BJ (cell line): ENCODE measurements at places on chromosomes 7 and 10.

GRCh38 chr7:64881461-64882287, 21.4 kb upstream of the ZNF273 start:
- DNase-seq, result no peak

GRCh38 chr10:80186364-80187012, 18.8 kb downstream of the ANXA11 start:
- no peak for DNase-seq

DNA sequence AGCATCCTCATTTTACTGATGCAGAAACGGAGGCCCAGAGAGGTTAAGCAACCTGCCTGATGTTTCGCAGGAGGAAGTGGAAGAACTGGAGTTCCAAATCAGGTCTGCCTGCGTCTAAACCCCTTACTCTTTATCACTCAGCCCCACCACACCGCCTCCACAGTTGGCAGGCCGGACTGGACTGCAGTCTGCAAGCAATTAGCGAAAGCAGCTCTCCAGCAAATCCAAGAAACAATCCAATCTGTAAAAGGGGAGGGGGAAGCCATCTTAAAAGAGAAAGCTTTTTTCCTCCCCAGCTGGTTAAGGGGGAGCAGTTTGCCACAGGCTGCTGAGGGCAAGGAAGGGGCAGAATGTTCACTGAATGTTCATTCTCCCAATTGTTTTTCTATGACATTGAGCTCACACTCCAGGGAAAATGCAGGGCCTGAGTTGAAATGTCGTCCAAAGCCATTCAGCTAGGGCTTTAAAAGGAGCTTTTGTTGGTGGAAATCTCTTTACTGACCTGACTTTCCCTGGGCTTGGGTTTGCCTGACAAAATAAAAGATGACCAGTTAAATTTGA, 350.1 kb downstream of the RNLS start:
- no peak for DNase-seq

GRCh38 chr10:102491136-102491535, 11.4 kb downstream of the ACTR1A start:
- DNase-seq, result no peak

- DNase-seq, result no peak
These were observed 739 bp downstream of the CASP7 start for GRCh38 chr10:113680190-113681111.

GRCh38 chr10:1179346-1180070, 123.3 kb downstream of the WDR37 start:
- no peak for DNase-seq

GRCh38 chr10:122648599-122649428, 50.8 kb downstream of the C10orf120 start:
- DNase-seq, result no peak

DNA sequence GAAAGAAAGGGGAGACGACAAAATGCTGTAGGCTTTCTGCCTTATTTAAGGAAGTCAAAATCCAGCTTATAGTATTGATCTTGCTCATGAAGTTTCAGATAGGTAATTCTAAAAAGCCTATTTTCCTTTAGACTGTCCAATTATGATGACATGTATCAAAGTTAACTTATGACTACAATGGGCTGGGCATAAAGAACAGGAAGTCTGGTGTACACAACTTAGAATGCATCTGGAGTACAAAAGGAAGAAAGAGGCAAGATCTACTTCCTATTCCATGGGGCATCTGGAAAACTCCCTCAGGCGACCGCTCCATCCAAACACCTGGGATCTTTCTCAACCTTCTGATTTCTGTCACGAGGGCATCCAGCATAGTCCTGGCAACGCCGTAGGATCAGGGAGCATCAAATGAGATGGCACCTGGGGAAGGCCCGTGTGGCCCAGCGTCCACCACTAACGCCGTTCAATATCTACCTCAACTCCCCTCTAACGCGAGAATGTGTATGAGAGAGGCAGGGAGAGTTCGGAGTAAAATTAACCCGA, 512 bp downstream of the FAM24B start:
- DNase-seq, result no peak

GRCh38 chr7:148838905-148839304, 45.2 kb downstream of the EZH2 start:
- DNase-seq, result no peak

DNA sequence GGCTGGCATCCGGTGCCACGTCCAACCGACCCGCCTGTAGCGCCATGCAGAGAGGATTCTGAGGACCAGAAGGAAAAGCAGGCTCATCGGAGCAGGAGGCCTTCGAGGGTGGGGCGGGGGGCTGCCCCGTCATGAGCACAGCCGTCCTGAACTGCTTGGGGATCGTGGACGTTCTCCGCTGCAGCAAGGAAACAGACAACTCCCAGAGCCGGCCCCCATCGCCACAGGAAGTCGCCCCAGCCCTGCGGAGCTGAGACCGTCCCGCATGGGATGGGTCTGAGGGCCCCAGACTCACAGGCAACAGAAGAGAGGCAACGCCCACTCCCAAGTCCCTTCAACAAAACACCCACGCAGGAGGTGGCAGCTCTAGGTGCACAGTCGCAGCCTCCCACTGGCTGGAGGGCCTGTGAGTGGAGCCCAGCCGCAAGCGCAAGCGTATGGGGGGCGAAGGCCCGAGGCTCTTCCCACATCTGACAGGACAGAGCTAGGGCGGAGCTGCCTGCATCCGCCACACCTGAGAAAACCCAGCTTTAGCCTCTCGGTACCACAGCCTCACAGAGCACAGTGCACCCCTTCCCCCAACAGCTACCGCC, 64.7 kb upstream of the TNRC18 start:
- no peak for DNase-seq

DNA sequence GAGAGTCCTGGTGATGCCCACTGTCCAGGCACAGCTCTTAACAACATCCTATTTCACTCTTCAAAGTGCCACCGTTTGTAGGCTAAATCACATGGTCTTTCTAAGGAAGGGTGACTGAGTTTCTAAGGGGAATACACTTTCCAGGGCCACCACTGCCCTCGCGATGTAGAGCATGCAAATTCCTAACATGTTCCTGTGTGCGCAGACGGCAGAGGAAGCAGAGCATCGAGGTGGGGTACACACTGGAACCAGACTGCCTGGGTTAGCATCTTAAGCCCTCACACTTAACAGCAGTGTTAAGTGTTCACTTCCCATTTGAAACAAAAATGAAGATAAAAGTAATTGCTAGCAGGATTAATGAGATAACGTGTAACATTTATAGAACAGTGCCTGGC, 3.0 kb downstream of the VOPP1 start:
- no peak for DNase-seq

GRCh38 chr10:68828833-68829232, 1.5 kb downstream of the STOX1 start:
- no peak for DNase-seq

DNA sequence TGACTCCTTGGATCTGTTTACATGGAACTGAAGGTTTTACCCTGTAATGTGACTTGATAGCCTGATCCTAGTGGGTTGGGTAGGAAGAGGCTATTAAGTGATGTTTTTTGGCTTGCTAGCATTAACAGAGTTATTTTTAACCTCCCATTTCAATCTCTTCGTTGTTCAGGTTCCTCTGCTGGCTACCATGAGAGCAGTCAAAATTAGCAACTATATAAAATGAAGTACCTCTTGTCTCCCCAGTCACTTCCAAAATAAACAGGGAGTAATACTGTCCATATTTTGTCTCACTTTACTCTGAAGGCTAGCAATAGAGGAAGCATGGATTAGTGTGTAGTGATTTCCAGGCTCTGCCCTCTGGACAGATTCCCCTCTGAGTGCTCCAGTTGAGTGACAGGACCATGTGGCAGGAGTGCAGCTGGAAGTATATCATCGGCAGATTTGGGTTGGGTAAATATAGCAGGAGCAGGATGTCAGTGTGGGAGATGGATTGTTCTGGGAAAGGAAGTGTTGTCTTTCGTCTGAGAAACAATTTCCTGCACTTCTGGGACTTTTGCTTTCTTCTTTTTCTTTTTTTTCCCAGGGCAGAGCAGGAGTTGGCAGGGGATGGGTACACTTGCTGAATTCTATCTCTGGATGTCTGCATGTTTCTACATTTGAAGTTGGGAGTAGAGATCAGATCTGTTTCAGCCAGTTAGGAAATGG, 35.2 kb downstream of the GBF1 start:
- no peak for DNase-seq

DNA sequence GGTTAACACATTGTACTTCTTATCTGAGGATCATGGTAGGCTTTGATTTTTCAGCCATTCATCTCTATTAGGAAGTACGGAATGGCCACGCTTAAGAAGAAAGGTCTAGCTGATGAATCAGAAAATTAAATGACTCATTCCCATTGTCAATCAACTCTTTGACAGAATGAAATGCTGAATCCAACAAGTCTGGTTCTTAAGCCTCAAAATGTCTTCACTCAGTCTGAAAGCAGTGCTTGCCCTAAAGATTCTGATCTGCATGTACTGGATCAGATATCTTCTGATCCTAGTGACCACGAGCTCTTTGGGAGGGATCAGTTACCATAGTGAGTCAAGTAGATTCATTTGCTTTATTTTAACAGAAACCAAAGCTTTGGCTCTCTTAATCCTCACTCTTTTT, 5.7 kb upstream of the CELF2 start:
- DNase-seq, result no peak

- DNase-seq, result no peak
These were observed 10.5 kb upstream of the ANKRD61 start for GRCh38 chr7:6020371-6021286.

- DNase-seq, result no peak
These were observed 110.2 kb downstream of the RAB11FIP2 start for GRCh38 chr10:117936566-117936965.

GRCh38 chr7:142152076-142152475, 40.6 kb downstream of the MGAM2 start:
- DNase-seq, result no peak

GRCh38 chr7:111030336-111030735, 60.6 kb upstream of the LRRN3 start:
- no peak for DNase-seq

DNA sequence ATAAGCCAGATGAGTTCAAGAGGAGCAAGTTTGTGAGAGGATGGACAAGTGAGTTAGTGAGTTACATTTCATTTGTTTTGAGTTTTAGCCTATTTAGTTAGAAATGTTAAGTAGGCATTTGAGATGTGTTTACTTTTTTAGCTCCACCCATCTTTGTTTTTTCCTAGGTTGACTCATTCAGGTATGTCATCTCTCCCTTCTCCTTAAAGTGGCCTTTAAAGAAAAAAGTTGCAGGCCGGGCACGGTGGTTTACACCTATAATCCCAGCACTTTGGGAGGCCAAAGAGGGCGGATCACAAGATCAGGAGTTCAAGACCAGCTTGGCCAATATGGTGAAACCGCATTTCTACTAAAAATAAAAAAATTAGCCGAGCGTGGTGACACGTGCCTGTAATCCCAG, 71.2 kb downstream of the BMPR1A start:
- DNase-seq, result no peak

GRCh38 chr7:105003275-105003674, 10.7 kb upstream of the KMT2E start:
- DNase-seq, result no peak

GRCh38 chr10:129344731-129345355, 122.2 kb upstream of the MGMT start:
- no peak for DNase-seq

GRCh38 chr10:6505300-6505699, 74.8 kb downstream of the PRKCQ start:
- DNase-seq, result no peak

DNA sequence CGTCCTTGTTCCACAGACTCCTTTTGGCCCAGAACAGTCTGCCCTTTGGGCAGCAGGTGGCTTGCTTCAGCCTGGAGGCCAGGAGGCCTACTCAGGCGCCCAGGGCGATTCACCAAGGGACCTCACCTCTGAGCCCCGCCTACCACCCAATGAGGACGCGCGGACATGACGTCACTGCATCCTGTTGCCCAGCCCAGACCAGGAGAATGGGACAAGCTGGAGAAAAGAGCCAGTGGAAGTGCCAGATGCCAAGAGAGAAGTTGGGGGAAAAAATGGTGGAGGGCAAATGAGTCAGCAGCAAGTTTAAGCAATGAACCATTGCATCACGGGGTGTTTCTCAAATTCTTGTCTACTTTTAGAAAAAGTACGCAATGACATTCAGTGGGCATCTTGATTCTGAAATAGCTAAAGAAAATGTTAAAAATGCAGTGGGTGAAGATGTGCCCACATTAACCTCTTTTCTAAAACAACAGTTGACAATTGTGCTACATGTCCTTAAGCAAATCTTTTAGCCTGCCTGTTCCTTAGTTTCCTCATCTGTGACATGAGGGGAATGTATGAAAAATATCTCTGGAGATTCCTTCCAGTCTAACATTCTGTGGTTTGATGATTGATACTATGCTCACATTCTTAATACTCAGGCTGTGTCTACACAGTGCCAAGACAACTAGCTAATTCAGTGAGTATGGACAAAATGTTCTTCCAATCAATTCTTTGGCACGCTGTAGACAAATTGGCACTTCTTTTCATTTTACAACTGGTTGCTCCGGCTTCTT, 23.9 kb upstream of the LEP start:
- peak; percentile 34 for DNase-seq

DNA sequence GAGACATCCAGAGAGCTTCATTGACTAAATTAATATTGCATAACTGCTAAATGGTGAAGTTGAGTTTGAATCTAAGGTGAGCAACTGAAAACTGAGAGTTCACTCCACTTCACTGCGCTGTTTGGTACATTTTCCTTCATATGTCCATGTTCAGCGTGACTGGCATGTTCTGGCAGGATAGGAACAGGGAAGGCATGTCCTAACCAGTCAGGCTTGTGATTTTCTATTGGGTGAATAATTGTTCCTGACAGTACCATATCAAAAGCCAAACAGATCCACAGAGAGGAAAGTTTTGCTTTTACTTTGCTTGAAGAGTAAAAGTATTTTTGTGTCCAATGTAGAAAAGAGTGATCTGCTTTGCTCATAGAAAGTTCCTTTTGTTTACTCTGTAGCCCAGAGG, 53.2 kb downstream of the WDFY4 start:
- no peak for DNase-seq

GRCh38 chr7:78953090-78953489, 500.4 kb downstream of the MAGI2 start:
- DNase-seq, result peak; percentile 25

GRCh38 chr10:101224910-101225823, 4.1 kb downstream of the LBX1 start:
- no peak for DNase-seq

GRCh38 chr10:22666287-22667092, 47.9 kb downstream of the PIP4K2A start:
- DNase-seq, result no peak

GRCh38 chr7:30688718-30689221, 6.5 kb upstream of the CRHR2 start:
- DNase-seq, result no peak

DNA sequence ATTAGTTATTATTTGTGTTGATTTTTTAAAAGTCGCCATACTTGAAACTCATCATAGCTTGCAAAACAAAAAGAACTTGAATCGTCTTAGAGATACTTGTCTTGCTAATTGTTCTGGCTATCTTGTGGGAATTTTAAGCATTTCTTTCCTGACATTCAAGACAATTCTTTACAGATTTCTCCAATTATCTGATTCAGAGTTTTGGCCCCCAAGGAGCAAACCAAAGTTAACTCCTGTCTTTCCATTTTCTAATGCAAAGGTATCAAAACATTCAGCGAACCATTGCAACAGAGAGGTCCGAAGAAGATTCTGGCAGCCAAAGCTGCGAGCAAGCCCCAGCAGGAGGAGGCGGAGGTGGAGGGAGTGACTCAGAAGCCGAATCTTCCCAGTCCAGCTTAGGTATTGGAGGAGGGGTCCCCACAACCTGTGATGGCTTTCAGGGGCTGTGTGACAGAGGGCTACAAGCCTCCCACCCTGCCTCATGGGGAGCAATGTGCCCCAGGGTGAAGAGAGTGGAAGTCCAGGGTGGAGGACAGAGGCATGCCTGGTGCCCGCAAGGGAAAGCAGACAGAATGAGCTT, 119.4 kb upstream of the STK17A start:
- DNase-seq, result no peak
